ENCODE measurements at places on chromosomes 7 and 10.
A peak's percentile ranks its signal among the peaks of the same experiment; 100 is the strongest.

GRCh38 chr7:20737840-20738448 lies 48.7 kb downstream of the SP8 start:
- DNase-seq: no peak

- no peak for DNase-seq
Measured at GRCh38 chr7:46682836-46683624, 762.0 kb upstream of the IGFBP3 start.

GRCh38 chr7:70037171-70037933 lies 439.1 kb downstream of the AUTS2 start:
- no peak for DNase-seq

GRCh38 chr10:11434324-11434723 lies 177.1 kb downstream of the USP6NL start:
- peak; percentile 57 for DNase-seq

DNA sequence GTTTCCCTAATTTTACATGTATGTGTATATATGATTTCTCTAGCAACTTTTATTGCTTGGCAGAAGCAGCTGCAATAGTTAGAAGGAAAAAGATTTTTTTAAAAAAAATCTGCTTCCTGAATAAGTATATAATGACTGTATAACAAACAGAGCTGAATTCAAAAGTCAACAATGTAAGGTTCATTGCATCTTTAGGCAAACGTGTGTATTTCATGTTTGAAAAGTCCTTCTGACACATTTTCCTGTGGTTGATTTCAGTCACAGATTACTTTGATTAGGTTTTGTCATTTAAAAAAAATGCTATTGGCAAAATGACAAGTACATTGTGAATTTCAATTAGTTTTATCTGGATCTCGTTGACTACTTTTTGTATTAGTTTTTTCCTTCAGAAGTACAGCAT lies 231.0 kb downstream of the CSTF2T start:
- no peak for DNase-seq

GRCh38 chr10:112816033-112816430 lies 134.0 kb upstream of the TCF7L2 start:
- no peak for DNase-seq

GRCh38 chr7:74084722-74085578 lies 1.3 kb downstream of the LIMK1 start:
- no peak for DNase-seq

DNA sequence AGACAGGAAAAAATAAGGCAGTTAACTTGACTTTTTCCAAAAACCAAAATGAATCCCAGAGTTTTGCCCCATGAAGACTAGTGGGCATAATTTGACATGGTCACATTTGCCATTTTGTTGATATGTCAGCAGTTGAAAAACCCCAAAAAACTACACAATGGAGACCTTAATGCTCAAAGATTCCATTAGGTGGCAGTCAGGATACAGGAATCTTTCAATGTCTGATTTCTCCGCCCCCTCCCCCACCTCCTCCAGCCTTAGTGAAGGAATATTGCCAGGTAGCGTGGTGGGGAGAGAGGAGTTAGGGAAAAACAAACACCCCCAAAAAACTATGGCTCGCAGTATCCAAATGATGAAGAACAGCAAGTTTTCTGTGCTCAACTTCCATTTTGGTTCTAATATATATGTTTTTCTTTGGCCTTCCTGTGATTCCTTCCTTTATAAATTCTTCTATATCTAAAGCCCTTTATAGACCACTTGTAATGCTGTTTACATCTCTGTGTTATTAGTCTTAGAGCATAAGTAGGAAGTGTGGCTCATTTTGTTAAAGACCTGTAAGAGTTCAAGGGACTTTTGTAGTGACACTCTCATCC lies 6.7 kb upstream of the SMNDC1 start:
- DNase-seq: peak; percentile 88

GRCh38 chr10:47420305-47421056 lies 36.4 kb upstream of the ZNF488 start:
- DNase-seq: no peak

DNA sequence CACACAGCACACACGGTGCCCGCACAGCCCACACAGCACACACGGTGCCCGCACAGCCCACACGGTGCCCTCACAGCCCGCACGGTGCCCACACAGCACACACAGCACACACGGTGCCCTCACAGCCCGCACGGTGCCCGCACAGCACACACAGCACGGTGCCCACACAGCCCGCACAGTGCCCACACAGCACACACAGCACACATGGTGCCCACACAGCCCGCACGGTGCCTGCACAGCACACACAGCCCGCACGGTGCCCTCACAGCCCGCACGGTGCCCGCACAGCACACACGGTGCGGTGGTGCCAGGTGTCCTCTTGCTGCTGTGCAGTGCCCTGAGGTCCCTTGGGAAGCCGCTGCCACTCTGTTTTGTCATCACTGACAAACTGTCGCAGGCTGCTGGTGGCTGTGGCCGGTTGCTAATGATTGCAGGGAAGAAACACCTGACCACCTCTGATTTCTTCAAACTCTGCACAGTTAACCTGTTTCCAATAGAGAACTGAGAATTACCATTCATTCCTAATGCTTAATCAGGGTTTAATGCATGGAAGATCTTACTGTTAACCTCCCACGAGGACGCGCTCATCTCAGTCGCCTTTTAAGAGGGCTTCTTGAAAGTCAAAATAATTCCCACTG lies 66.9 kb downstream of the GLRX3 start:
- DNase-seq: no peak

DNA sequence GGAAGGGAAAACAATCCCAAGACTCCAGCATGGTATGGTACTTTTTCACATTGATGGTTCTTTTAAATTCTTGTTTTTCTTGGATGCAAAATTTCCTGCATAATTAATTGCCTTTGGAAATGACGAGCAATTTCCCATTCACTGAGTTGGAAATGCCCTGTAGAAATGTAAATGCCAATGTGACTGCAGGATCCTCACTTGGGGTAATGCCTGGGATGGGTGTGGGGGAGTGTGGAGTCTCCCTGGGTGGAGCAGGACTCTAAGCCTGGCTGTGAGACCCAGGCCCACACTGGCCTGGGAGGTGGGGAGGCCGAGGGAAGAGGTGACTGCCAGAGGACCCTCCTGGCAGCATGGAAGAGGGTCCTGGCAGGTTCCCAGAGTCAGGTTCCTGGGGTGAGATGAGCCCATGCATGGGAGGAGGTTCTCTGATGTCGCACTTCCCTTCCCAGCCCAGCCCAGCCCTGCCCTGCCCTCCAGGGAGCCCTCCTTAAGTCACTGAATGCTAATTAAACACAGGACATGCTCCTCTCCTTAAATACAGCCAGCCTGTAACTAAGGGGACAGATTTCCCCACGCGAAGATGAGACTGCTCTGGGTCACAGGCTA lies 157.9 kb downstream of the GFRA1 start:
- DNase-seq: no peak

GRCh38 chr7:20220921-20221547 lies 3.9 kb upstream of the MACC1 start:
- peak; percentile 59 for DNase-seq

GRCh38 chr7:57342954-57343353 lies 107.0 kb upstream of the ZNF716 start:
- no peak for DNase-seq

- no peak for DNase-seq
Measured at GRCh38 chr10:132691711-132692153, 94.2 kb downstream of the NKX6-2 start.

DNA sequence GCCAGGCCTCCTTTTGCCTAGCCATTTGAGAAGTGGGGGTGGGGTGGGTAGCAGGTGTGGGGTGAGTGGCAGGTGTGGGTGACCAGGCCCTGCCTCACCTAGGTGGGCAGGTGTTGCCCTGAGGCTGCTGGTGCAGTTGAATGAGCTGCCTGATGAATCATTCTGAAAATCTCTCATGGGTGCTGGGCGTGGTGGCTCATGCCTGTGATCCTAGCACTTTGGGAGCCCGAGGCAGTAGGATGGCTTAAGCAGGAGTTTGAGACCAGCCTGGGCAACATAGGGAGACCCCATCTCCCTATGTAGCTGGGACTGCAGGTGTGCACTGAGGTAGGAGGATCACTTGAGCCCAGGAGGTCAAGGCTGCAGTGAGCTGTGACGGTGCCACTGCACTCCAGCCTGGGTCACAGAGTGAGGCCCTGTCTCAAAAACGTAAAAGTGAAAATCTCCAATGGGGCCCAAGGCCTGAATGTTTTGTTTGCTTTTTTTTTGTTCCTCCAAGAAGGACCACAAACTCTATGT lies 17.7 kb downstream of the TSPAN14 start:
- no peak for DNase-seq

- DNase-seq: no peak
Measured at GRCh38 chr10:59857049-59857448, 49.3 kb downstream of the CCDC6 start.

DNA sequence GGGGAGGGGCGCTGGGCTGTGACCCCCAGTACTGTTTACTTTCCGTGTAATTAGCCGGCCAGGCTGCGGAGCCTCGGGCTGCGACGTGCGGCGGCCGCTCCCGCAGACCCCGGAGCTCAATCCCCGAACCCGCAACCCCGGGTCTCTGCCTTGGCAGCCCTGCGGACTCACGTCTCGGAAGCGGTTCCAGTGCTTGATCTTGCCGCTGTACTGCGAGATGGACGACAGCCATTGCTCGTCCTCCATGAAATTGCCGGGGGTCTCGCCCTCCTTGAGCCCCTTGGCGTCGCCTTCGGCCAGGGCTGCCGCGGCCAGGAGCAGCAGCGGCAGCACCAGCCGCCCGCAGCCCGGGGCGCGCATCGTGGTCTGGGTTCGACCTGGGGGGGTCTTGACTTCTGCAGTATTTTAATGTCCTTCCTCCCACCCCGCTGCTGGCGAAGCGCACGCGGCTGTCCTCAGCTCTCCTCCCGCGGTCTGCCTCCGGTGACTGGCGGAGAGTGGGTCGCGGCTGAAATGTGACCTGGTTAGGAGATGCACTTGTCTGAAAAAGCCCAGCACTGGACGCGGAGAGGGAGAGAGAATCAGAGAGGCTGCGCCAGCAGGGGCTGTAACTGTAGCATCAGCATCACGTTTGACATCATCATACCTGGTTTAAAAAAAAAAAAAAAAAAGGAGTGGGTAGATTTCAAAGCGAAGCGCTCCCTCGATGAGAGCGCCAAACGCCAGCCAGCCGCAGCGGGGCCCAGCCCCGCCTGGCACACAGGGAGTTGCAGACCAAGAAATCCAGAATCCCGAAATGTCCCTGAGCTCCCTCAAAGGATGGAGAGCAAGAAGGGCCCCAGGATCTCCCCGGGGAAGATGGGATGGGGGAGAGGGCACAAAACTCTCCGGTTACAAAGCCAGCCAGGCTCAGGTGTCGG lies at the start of gene SPOCK2:
Gene SPOCK2 (minus strand): TSS at position 583 of the 920 bp plus-strand sequence. CDS start 223 bp downstream, at position 360.
- no peak for DNase-seq

GRCh38 chr7:128874140-128875031 lies 11.7 kb downstream of the ATP6V1F start:
- no peak for DNase-seq

DNA sequence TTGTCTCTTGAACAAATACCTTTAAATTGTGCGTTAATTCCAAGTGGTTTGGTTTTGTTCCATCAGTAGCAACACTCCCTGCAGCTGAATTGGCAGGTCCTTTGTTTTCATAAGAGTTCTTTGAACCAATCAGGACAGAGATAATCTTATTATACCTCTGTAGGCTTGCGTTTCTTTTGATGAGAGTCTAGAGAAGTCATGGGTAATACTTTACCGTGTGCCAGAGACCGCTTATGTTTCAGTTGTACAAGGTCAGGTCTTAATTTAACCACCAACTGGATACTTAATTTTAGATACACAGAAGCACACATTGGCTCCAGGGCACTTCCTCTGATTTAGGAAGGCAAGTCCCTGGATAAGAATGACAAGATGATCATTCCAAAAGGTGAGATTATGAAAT lies at the start of gene ASB15:
Gene ASB15 (plus strand): TSS at position 292 of the 400 bp plus-strand sequence. CDS start 12,682 bp downstream, outside the sequence.
- no peak for DNase-seq

DNA sequence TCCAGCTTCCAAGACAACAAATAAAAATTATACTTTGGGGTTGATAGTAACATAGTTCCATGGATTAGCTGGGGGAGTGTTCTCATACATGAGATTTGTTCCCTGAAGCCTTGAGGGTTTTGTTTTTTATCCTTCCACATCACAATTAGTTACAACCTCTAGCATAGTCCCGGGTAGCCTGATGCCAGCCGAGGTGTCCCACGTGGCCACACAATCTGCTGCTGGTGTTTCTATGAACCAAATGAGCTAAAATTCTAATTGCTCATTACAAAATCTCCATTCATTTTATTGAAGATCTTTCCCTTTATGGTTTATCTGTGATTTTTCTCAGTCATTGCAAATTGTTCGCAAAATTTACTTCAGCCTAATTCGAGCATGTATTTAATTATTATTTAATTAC lies 84.7 kb downstream of the CACNA2D1 start:
- no peak for DNase-seq

- DNase-seq: peak; percentile 59
Measured at GRCh38 chr10:33155720-33156638, 178.5 kb downstream of the NRP1 start.

- no peak for DNase-seq
Measured at GRCh38 chr10:4850397-4850796, 24.4 kb downstream of the AKR1E2 start.

- DNase-seq: no peak
Measured at GRCh38 chr10:78038105-78038504, 4.4 kb downstream of the RPS24 start.
